ENCODE measurements at places on chromosomes 6 and 20.

DNA sequence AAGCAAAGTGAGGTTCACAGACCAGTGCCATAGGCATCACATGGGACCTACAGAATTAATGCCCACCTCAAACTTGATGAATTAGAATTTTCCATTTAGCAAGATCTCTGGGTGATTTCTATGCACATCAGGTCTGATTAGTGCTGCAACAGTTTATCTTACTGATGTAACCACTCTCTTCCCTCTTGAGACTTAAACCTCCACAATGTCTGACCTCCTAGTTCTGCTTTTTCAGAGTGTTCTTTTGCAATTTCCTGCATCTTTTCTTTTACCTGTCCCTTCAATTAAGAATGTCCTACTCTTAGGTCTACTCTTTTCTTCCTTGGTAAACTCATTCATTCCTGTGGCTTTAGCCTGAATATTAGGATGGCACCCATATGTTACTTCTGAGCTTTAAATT, 615.3 kb downstream of the TFAP2A start:
- no peak for DNase-seq

DNA sequence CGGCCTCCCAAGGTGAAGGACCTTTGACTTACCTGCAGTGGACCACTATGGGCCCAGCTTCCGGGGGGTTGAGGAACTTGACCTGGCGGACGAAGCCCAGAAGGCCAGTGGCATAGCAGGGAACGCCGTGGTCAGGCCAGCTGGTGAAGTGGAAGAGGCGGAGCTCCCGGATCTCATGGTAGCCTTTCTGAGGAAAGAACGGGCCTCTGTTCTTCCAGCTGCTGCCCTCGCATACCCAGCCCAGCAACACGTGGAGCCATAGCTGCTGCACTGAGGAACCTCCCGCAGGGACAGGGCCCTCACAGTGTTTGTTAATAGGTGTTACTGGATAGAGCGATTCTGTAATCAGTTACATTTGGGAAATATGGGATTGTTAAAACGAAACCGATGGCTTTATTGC, 492.1 kb upstream of the CHD6 start:
- no peak for DNase-seq

DNA sequence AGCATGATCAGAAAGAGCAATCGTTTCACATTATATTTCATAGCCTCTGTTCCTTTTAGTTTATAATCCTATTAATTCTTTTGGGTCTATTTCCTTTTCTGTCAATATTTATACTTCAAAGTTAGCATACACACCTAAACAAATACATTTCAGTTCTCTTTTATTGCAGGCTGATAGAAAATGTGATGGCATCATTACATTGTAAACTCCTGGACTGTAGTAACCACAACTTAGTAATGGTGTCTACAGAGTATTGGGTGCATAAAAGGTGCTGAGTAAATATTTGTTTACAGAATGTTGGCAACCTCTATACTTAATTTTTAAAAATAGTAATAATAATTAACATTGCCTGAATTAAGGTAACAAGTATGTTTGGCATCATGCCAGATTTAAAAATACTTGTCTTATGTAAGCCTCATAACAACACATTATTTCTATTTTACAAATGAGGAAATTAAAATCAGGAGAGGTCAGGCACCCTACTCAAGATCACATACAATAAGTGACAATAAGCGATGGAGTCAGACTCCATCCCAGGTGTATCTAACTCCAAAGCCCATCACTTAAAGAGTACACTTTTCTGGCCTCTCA, 195.0 kb downstream of the UBE3D start:
- no peak for DNase-seq

DNA sequence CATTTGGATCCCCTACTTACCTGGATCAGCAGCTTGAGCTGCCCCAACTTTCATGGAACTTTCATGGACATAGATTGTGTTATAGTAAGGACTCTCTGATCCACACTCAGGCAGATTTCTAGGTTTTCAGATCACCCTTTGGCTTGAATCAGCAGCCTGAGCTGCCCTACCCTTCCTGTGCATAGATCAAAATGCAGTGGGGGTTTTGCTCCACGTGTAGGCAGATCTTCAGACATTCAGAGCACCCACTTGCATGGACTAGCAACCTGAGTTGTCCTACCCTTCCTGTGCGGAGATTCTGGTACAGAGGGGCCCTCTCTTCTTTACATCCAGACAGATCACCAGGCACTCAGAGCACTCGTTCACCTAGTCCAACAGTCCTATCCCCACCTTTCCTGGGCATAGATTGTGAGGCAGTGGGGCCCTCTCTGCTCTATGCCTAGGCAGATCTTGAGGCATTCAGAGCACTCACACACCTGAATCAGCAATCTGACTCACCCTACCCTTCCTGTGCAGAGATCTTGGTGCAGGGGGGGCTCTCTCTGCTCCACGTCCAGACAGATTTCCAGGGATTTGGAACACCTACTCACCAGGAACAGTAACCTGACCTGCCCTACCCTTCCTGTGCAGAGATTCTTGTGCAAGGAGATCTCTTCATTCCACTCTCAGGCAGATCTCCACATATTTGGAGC, 705.2 kb upstream of the NRSN1 start:
- DNase-seq: no peak

- DNase-seq: no peak
Measured at GRCh38 chr6:17045581-17046322, 56.1 kb upstream of the STMND1 start.

GRCh38 chr20:49765846-49766541, 46.6 kb upstream of the SLC9A8 start:
- DNase-seq: no peak

- DNase-seq: no peak
Measured at GRCh38 chr6:169622618-169623017, 79.2 kb downstream of the WDR27 start.

- DNase-seq: no peak
Measured at GRCh38 chr20:45774945-45775344, 16.7 kb downstream of the WFDC3 start.

DNA sequence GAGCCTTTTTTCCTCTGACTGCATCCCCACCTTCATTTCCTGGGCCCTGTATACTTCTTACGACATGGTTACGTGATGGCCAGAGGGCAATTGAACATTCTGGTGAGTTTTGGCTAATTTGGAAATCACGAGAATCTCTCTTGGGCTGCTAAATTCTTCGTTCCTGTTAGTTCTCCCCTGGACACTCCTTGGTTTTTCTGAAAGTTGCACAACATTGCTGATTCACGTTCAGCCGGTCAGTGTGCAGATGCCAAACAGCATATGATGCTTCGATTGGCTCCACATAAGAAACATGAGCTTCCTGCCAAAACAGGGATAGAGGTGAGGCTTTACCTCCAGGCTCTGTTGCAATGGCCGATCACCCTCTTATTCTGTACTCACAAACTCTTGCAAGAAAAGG, 119.4 kb upstream of the LY86 start:
- no peak for DNase-seq

GRCh38 chr20:64064145-64064698, 1.2 kb downstream of the TCEA2 start:
- no peak for DNase-seq

GRCh38 chr20:42441864-42442331, 747.8 kb downstream of the PTPRT start:
- no peak for DNase-seq

GRCh38 chr6:37615564-37616340, 81.9 kb downstream of the MDGA1 start:
- DNase-seq: no peak

DNA sequence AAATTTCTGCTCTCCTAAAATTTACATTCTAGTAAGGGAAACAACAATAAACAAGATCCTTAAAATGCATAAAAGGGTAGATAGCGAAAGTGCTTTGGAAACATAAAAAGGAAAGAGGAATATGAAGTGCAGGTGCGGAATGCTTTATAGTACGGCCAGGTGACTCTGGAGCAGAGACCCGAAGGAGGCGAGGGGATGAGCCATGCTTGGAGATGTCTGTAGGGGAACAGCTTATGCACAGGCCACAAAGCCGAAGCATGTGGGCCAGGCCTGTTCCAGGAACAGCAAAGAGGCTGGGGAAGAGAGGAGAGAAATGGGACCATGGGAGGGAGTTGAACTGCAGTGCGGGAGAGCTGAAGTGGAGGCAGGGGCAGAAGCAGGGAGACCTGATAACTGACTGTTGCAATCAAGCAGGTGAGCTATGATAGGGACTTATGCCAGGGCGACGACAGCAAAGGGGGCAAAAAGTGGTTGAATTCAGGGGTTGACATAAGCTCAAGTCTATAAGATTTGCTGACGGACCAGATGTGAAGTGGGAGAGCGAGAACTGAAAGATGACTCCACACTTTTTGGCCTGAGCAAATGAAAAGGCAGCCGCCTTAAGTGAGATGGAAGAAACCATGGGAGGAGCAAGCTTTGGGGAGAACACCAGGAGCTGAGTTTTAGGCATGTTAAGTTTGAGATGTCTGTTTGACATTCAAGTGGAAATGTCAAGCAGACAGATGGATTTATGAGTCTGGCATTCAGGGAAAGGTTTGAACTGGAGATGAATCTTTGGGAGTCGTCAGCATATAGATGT, 83.1 kb downstream of the CNBD2 start:
- no peak for DNase-seq

DNA sequence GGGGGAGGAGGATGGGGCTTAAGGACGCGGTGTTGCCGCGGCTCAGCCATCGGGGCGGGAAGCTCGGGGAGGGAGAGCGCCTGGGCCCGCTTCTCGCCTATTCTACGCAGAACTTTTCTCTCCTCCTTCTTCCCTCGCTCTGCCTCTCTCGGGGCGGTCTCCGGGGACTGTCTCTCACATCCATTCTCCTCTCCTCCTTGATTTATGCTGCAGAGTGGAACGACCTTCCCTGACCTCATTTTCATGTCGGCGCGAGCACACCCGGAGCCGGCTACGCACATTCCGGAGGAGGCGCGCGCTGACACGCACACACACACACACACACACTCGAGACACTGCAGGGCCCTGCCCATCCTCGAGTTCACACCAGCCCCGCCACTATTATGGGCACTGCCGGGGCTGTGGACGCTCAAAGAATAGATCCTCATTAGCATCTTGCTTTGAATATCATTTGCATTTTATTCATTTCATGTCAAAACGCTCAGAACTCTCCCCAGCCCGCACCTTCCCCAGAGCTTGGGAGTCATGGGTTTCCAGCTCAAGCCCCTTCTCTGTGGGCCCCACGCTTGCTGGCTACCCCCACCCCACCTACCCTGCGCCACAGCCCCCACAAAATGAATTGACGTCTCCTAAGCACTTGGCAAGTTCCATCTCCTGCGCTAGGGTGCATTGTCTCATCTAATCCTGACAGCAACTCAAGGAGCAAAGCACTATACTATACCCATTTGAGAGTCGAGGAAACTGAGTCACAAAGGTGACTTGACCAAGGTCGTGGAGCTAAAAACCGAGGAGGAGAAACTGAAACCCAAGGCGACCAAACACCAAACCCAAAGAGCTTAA, 36.8 kb downstream of the NCR2 start:
- no peak for DNase-seq

All from D721Med (cell line).